ENCODE measurements at places on chromosomes 16 and 17.

- no peaks in the 10 kb centered on the region for H3K36me3 ChIP-seq
- no peak overlapping the region for H3K27ac ChIP-seq
- no peaks in the 10 kb centered on the region for H3K27me3 ChIP-seq
- H3K4me1 ChIP-seq: peaks cover 9% of the 10 kb centered on the region
- H3K4me3 ChIP-seq: no peak overlapping the region
Measured at GRCh38 chr17:33207231-33207630, 85.9 kb downstream of the ASIC2 start.

DNA sequence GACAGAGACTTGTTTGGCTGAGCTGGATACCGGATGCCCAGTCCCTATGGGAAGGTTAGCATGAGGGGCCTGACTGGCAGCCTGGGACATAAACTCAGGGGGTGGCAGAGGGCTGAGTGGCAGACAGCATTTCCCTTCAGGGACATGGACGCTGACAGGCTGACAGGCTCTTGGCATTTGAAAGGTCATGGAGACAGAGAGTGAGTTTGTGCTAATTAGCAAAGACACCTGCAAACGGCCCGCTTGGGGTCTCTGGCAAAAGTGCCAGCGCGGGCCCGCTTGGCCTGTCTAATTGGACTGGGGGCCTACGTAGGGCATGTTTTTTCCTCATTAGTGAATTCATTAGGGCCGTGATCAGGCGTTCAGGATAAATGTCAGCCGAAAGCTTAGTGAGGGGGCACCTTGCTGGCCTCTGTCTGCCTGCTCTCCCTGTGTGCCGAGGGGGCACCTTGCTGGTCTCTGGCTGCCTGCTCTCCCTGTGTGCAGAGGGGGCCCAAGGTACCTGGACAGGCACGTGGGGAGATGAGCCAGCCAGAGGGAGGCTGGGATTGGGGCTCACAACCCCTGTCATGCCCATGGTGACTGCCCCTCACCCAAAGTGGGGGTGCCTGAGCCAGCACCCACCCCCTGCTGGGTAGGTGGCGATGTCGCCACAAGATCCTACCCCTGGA lies 7.7 kb downstream of the NECAB2 start:
- no peaks in the 10 kb centered on the region for H3K27me3 ChIP-seq
- H3K27ac ChIP-seq: no peak overlapping the region
- peaks cover 13% of the 10 kb centered on the region for H3K4me1 ChIP-seq
- peaks cover 20% of the 10 kb centered on the region for H3K36me3 ChIP-seq
- DNase-seq: no peak

DNA sequence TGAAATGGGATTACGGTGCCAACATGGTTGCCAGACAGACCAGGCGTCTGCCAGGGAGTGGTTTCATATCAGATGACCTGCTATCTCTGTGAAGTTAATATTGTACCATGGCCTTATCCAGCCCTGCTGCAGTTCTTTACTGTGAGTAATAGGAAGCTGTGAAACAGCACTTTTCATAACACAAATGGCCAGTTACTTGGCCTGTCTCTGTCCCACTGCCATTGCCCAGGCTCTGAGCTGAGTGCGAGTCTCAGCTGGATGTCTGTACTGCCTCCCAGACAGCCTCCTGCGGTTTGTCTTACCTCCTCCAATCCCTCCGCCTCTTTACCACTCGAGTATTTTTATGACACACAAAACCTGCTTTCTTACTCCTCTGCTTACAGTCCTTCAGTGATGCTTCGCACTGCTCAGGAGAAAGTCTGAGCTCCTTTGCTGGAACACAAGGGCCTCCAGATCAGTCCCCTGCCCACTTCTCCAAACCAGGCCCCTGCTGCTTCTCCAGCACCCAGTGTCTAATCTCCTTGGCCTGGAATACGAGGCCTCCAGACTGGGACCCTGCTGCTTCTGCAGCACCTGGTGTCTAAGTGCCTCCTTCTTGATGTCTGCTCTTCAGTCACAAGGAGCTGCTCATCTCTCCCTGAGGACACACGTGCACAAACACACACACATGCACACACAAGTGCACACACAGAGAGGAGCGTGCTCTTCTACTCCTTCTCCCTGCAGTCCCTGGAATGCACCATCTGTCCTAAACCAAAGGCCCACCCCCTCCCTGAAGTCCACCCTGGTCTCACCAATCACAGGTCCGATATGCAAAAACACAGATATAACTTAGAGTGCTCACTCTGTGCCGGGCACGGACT lies 17.1 kb upstream of the RHOT1 start:
- H3K36me3 ChIP-seq: no peaks in the 10 kb centered on the region
- H3K27me3 ChIP-seq: no peaks in the 10 kb centered on the region
- no peak overlapping the region for H3K27ac ChIP-seq
- peaks cover 7% of the 10 kb centered on the region for H3K4me1 ChIP-seq
- DNase-seq: no peak

DNA sequence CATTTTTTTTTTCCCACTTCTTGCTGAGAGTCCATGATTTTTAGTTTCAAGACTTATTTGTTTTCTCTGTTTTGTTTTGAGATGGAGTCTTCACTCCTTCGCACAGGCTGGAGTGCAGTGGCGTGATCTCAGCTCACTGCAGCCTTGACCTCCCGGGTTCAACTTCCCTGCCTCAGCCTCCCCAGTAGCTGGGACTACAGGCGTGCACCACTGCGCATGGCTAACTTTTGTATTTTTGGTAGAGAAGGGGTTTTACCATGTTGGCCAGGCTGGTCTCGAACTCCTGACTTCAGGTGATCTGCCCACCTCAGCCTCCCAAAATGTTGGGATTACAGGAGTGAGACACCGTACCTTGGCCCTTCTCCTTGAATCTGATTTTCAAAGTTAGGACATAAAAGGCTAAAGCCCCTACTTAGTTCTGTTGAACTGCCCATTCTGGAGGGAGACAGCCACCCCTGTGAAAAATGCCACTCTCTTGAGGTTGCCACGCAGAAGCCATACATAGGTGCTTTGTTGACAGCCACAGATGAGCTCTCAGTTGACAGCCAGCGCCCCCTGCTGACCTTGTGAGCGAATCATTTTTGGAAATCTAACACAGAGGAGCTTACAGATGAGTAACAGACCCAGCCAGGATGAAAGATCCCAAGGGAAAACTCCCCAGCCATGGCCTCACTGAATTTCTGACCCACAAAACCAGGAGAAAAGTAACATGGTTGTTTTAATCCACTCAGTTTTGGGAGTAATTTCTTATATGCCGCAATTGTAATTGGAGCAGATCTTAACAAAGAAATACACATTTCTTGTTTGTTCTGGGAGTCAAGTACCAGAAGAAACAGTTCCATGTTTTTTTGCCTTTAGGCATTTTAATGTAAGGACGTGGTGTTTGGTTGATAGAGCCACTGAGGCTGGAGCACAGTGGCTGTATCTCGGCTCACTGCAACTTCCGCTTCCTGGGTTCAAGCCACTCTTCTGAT lies 38.8 kb downstream of the PKD1L3 start:
- H3K4me1 ChIP-seq: no peaks in the 10 kb centered on the region
- no peak overlapping the region for H3K27ac ChIP-seq
- H3K36me3 ChIP-seq: no peaks in the 10 kb centered on the region
- peak; percentile 58 for DNase-seq

DNA sequence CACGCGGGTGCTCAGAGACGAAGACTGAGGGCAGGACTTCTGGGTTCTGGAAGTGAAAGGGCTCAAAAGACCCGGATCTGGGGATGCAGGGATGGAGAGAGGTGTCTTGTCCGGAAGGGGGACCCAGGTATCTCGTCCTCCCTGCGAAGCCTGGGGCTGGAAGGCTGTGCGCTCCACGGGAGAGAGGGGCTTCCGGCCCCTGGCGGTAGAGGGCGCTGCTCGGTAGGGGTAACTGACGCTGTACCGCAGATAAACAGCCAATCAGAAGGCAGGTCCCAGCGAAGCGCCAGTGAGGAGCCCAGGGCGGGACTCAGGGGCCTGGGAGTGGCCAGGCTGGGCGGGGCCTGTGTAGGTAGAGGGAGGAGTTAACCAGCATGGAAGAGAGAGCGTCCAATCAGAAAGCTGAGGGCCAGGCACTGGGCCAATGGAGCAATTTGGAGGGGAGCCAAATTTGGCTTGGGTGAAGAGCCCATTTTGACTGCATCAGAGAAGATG lies 804 bp downstream of the TGFB1I1 start:
- peak overlapping the region; percentile 91 for H3K27ac ChIP-seq
- no peak for DNase-seq
- peak overlapping the region; percentile 60 for H3K4me3 ChIP-seq

DNA sequence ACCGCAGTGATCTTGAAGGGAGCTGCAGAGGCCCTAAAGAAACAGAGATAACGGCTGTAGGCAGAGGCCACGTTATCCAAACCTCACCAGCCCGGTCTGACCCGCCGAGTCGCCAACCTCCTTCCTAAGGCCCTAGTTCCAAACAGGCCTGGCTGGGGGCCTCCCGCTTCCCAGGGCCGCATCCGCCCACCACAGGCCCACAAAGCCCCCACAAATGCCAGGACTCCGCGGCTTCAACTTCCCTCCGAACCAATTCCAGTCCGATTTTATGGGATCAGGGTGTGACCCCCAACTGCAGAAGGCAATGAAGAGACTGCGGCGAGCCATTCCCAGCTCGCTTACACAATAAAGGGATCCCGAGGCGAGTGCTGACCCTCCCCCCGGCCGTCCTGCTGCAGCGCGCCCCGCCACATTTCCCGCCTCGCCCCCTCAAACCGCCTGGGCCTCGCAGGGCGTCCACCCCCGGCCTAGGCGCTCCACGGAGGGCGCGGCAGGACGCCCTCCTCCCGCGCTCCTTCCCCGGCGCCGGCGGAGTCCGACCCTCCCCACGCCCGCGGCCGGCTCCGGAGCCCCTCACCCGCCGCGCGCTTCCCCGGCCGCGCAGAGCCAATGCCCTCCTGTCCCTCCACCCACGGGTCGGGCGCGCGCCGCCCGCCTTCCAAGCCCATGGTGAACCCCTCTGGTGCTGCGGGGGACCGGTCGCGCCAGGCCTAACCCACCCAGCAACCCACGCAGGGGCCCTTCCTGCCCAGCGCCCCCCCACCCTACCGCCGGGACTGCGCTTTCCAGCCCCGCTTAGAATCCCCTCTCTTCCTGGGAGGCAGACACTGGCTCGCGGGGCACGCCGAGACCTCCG lies 926 bp downstream of the MYH10 start:
- H3K4me3 ChIP-seq: peak overlapping the region; percentile 92
- DNase-seq: no peak
- H3K36me3 ChIP-seq: no peaks in the 10 kb centered on the region
- H3K4me1 ChIP-seq: peaks cover 5% of the 10 kb centered on the region

DNA sequence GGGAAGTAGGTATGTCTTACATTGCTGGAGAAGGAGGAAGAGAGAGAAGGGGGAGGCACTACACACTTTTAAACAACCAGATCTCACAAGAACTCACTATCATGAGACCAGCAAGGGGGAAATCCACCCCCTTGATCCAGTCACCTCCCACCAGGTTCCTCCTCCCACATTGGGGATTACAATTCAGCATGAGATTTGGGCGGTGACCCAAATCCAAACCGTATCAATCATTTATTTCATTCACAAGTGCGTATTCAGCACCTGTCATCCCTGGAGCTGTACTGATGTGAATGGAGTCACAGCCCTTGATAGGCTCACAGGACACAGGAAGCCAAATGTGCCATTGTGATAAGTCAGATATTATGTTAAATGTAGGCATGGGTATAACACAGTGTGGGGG lies 228.3 kb upstream of the HSBP1 start:
- no peak overlapping the region for H3K27ac ChIP-seq
- H3K4me3 ChIP-seq: no peak overlapping the region
- H3K4me1 ChIP-seq: no peaks in the 10 kb centered on the region
- no peak for DNase-seq

- H3K4me3 ChIP-seq: peak overlapping the region; percentile 52
- no peaks in the 10 kb centered on the region for H3K36me3 ChIP-seq
- DNase-seq: no peak
- H3K27me3 ChIP-seq: peaks cover 16% of the 10 kb centered on the region
Measured at GRCh38 chr17:1260086-1260769, 10.0 kb upstream of the BHLHA9 start.

DNA sequence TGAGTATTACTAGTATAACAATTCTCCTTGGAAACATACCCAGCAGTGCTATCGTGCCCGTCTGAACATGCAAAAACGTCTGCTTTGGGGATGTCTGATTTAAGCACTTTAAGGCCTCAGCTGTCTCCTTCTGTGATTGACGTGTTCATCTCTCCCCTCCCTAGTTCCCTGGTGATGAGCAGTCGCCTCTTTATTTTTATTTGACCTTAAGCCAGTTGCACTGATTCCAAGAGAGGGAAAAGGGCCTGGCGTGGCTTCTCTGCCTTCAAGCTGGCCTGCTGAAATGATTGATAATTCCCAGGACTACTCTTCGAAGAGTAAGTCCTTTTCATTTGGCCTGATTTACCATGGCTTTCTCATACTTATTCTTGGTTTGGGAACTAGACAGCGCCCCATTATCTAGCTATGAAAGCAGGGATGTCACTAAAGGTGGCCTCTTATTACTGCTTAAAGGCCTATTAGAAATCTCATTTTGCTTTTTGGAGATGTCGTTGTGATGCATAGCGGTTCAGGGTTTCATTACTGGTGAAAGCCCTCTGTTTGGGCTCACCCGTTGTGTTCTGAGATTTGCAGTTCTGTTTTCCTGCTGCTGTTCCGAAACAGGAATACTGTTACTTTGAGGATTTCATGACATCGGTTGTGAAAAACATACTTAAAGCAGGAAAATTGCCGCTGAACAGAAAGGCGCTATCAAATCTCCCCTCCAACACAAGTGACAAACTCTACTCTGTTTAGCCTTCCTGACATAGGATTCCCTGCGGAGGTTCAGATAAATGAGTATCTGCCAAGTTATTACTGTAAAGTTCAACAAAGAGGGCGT lies 65.5 kb downstream of the IQCK start:
- H3K27ac ChIP-seq: peak overlapping the region; percentile 76
- no peaks in the 10 kb centered on the region for H3K27me3 ChIP-seq
- H3K36me3 ChIP-seq: no peaks in the 10 kb centered on the region
- peaks cover 27% of the 10 kb centered on the region for H3K4me1 ChIP-seq

DNA sequence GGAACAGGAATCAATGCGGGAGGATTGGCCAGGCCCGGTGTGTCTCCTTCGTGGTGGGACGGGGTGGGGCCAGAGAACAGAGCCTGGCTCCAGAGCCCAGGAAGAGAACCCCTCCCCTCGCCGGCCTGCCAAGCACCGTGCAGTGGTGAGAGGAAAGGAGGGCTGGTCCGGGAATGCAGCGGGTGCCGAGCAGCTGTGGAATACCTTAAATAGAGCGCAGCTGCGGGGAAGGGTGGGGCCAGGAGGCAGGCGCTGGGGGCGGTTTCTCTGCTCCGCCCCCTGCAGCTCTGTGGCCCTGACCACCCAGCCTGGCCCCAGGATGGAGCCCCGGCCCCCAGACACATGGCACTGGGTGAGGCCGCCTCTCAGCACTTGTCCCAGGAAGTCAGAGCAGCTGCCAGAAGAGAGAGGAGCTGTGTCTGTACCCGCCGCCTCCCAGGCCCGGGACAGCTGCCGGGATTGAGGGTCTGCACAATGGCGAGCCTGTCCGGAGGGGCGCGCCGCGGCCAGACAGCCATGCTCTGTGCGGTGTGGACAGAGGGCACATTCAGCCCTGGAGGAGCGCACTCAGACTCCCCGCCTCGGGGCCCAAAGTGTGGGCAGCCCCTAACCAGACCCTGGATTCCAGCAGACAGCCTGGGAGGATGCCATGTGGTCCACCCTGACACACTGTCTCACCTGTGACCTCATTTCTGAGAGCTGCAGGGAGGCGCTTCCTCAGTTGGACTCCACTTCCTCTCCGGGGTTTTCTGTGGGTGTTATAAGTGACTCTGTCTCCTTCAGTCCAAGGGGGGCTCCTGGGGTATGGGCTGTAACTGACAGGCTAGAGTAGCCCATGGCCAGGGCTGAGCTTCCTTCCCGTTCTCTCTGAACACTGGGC lies 268.8 kb downstream of the SEC14L1 start:
- H3K27ac ChIP-seq: peak overlapping the region; percentile 54
- DNase-seq: peak; percentile 65
- no peaks in the 10 kb centered on the region for H3K27me3 ChIP-seq
- H3K4me1 ChIP-seq: peaks cover 49% of the 10 kb centered on the region
- no peak overlapping the region for H3K4me3 ChIP-seq

GRCh38 chr16:12547608-12547922 lies 256.1 kb downstream of the CPPED1 start:
- no peak overlapping the region for H3K4me3 ChIP-seq
- H3K27ac ChIP-seq: no peak overlapping the region
- no peaks in the 10 kb centered on the region for H3K27me3 ChIP-seq
- no peaks in the 10 kb centered on the region for H3K4me1 ChIP-seq
- H3K36me3 ChIP-seq: no peaks in the 10 kb centered on the region
